ENCODE measurements at places on chromosomes 5 and 9.

DNA sequence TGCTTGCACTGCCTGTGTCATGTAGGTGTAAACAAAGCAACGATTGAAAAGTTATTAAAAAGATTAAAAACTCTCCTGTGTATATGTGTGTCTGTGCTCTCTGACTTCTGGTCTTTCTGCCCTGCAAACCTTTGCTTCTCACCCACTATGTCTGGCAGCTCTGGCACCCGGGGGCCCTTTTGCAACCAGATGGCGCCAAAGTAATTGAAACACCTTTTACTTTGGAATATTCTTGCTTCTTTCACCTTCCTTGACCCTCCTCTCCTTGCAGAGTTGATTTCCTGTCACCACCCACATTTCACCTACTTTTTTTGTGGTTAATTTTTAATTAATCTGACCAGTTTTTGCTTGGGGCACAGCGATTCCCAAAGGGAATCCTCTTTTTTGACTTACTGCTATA lies 275.5 kb downstream of the ARHGEF28 start:
- DNase-seq: no peak

- no peak for DNase-seq
Measured at GRCh38 chr9:78324682-78325081, 27.8 kb downstream of the PSAT1 start.

GRCh38 chr5:72459089-72459661 lies 48.0 kb downstream of the ZNF366 start:
- DNase-seq: no peak

- no peak for DNase-seq
Measured at GRCh38 chr5:112419164-112419985, at the start of gene EPB41L4A. Gene EPB41L4A, minus strand, starts transcription at chr5:112419277. Its CDS starts 238 bp downstream, at chr5:112419039.

- DNase-seq: no peak
Measured at GRCh38 chr9:122126331-122127261, 33.0 kb downstream of the NDUFA8 start.

- DNase-seq: no peak
Measured at GRCh38 chr5:80219391-80219790, 36.5 kb downstream of the SERINC5 start.

DNA sequence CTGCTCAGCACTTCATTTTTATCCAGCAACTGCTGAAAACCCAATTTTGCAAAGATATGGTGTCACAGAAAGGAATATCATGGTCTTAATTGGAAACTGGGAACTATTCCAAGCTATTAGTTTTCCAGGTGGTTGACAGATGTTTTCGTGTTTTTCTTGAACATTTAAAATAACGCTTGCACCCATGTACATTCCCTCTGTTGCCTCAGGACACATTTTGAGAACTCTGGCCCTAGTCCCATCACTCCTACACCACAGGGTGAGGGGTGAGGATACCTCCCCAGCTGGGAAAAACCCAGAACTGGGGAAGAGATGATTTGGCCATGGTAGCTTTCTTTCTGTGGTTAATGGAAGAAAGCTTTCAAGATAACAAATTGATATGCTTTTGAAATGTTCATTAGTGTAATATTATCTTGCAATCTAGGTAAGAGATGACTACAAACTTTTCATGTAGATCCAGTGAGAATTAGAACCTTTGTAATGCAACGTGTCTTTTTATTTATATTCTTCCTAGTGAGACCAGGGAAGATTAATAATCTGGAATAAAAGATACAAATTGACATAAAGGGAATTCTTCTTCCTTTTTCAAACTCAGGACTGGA lies 627.0 kb downstream of the RAB3C start:
- no peak for DNase-seq

DNA sequence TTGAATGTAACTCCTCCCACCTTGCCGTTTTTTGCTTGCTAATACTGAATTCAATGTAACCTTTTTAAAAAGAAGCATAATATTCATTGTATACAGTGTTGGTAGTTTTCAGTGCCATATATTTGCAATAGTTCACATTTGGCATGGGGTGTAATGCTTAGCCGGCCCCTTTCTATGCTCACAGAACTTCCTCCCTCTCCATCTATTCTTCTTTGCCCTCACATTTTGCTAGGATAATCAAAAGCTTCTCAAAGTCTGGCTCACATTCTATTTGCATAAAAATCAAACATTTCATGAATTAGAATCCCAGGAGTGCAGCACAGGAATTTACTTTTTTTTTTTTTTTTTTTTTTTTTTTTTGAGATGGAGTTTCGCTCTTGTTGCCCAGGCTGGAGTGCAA lies 226.3 kb upstream of the MPDZ start:
- no peak for DNase-seq

GRCh38 chr5:146565764-146566367 lies 49.9 kb upstream of the GPR151 start:
- no peak for DNase-seq

GRCh38 chr5:137313526-137314175 lies 185.5 kb downstream of the SPOCK1 start:
- DNase-seq: no peak

- DNase-seq: no peak
Measured at GRCh38 chr9:128787659-128788058, 606 bp downstream of the TBC1D13 start.

GRCh38 chr5:73853091-73853490 lies 227.1 kb downstream of the ARHGEF28 start:
- DNase-seq: peak; percentile 57

DNA sequence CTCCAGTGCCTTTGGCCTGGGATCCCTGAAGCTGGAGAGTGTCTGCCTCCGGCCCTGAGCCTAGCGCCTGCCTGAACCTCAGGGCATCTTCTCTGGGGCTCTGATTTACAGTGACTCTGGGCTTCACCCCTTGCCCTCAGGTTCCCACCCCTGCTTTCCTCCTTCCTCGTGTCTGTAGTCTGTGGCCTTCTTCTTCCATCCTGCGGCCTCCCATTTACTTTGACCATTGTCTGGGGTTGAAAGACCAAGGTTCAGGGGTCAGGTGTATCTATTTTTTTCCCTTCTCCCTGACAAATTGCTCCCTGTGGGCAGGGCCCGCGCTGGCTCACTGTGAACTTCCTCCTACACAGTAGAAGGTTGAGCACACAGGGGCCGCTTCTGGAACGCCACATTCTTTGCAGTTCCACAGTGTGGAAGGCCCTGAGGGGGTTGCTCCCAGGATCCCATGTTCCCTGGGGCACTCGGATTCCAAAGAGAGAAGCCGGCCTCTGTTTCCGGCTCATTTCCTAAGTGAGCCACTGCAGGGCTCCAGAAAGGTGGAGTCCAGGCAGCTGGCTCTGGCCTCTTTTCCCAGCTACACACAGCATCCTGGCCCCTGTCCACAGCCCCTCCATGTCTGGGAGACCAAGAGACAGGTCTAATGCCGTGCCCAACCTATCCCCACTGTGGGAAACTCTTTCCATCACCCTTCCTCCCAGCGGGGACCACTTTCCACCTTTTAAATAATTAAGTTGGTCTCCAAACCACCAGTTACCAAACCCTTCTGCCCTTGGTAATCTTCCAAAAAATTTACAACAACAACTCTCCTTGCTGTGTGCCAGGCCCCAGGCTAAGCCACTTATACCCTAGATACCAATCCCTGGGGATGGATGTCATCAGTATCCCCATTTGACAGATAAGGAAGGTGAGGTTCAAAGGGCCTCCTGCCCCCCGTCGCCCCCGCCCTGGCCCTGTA lies 140.3 kb upstream of the IER5L start:
- no peak for DNase-seq

DNA sequence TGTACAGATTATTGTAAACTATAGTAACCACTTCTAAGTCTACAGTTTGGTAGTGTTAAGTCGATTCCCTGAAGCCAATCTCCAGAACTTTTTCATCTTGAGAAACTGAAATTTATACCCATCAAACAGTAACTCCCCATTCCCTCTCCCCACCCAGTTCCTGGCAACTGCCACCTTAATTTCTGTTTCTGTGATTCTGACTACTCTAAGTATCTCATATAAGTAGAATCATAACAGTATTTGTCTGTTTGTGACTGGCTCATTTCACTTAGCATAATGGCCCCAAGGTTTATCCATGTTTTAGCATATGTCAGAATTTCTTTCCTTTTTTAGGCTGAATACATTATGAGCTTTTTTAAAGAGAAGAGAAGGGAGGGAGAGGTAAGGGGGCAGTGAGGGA lies 61.4 kb downstream of the SPOCK1 start:
- no peak for DNase-seq

GRCh38 chr9:136729144-136729543 lies 13.6 kb downstream of the LCN10 start:
- DNase-seq: no peak

GRCh38 chr5:77139001-77139400 lies 51.9 kb upstream of the ZBED3 start:
- no peak for DNase-seq

GRCh38 chr9:114390952-114391351 lies 3.2 kb upstream of the AKNA start:
- DNase-seq: no peak

- no peak for DNase-seq
Measured at GRCh38 chr5:40270274-40270845, 409.4 kb upstream of the PTGER4 start.
